ENCODE measurements at places on chromosomes 6 and 20.

DNA sequence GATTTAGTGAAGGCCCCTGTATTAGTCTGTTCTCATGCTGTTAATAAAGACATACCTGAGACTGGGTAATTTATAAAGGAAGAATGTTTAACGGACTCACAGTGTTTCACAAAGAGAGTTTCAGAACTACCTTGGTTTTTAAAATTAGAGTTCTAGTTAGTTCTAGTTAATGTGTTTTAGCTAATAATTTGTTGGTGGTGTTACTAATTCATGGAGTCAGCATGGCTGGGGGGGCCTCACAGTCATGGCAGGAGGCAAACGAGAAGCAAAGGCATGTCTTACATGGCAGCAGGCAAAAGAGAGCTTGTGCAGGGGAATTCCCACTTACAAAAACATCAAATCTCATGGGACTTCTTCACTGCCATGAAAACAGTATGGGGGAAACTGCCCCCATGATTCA, 12.0 kb upstream of the SLC17A3 start:
- no peak for DNase-seq

GRCh38 chr20:709423-709822, 33.8 kb upstream of the SCRT2 start:
- no peak for DNase-seq

GRCh38 chr6:156256161-156256560, 521.0 kb upstream of the ARID1B start:
- DNase-seq, result no peak

GRCh38 chr20:35018590-35019371, 63.1 kb downstream of the MYH7B start:
- no peak for DNase-seq

DNA sequence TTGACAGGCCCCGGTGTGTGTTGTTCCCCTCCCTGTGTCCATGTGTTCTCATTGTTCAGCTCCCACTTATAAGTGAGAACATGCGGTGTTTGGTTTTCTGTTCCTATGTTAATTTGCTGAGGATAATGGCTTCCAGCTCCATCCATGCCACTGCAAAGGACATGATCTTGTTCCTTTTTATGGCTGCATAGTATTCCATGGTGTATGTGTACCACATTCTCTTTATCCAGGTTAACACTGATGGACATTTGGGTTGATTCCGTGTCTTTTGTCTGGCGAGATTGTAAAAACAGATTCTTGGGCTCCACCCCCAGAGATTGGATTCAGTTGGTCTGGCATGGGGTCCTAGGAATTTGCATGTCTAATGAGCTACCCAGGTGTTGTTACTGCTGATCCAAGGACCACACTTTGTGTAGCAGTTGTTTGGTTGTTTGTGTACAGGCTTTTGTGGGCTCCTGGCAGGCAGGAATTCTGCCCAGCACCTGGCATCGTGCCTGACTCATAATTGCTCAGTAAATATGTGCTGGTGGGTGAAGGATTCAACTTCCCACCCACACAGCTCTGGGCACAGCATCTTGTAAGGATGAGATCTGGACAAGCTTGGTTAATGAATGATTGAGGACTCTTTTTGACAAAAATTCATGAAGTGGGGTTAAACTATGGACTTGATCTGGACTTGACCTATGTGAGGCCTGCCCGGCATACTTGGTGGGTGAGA, 5.2 kb downstream of the TOX2 start:
- DNase-seq, result no peak

- no peak for DNase-seq
These were observed 69.5 kb downstream of the TTLL2 start for GRCh38 chr6:167394339-167394738.

DNA sequence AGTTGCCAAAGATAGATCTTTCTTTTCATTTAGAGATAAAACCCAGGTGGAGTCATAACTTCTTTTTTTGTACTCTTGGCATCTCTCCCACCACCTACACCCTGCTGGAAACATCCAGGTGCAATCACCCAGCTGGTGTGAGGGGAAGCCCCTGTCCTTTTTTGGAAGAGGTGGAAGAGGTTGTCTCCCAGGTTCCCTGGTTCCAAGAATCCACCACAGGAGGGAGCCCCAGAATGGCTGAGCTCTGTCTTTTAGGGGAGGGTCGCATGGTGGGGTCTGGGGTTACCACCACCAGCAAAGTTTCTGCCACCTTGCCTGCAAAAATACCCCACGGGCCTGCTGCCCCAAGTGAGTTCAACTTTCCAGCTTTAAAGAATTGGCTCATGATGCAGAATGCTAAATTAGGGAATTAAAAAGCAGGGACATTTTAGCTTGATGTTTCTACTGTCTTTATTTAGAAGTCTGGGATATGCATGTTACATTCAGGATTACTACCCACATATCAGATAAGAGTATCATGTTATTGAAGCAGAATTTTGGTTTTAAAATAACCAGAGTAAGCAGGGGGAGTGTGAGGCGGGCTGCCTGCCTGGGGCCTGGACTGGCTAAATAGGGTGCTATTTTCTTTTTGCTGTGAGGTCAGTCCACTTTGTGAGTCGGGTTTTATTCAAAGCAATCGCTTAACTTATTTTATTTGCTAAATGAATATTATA, 11.0 kb downstream of the SMOC2 start:
- DNase-seq, result no peak

DNA sequence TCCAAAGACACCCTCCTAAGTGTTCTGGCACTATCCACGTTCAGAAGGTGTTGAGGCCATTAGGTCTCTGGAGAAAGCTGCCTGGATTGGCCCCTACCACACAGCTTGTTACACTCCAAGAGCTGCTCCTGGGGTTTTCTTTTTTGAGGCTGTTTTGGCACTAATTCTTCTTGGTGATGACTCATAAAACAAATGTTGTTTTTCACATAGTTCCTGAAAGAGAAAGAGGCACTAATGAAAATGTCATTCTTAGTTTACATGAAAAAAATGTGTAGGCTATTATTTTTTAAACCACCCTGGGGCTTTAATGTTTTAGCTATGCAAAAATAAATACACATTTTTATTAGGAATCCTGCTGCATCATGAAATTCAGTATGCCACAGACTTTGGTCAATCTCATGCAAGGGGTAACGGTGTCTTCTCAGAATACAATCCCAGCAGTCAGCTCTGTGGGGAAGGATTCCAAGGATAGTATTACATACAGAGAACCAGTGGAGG, 38.1 kb downstream of the TBPL1 start:
- peak; percentile 80 for DNase-seq

DNA sequence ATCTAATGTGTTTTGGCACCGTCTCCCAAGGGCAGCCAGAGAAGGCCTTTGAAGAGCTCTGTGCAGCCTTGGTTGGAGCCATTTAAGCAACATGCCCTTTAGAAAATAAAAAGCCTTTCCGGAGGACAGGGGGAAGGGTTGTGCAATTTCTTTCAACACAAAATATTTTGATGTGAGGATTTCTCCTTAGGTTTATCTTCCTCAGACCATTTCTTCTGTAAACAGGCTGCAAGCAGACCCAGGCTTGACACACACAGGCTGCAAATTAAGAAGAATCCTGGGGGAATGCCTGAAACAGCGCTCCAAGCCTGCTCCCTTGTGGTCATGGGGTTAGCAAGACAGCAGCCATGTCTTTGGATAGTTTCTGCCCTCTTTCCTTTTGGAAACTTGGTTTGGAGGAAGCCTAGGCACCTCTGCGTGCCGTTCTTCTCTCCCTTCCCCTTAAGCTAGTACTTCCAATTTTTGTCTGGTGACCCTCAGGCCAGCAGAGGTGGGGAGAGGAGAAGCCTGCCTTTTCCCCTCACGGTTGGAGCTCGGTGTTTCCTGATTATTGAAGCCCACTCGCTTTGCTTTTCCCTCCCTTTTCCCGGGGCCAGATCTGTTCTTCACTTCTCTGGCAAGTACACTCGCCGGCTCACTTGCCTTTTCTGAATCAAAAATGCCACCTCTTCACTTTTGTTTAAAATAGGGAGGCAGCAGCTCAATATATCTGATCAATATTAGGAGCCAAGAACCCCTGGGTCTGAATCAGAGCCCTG, 39.6 kb upstream of the NOX3 start:
- peak; percentile 90 for DNase-seq

- no peak for DNase-seq
These were observed 188.3 kb upstream of the FERMT1 start for GRCh38 chr20:6311097-6311496.

DNA sequence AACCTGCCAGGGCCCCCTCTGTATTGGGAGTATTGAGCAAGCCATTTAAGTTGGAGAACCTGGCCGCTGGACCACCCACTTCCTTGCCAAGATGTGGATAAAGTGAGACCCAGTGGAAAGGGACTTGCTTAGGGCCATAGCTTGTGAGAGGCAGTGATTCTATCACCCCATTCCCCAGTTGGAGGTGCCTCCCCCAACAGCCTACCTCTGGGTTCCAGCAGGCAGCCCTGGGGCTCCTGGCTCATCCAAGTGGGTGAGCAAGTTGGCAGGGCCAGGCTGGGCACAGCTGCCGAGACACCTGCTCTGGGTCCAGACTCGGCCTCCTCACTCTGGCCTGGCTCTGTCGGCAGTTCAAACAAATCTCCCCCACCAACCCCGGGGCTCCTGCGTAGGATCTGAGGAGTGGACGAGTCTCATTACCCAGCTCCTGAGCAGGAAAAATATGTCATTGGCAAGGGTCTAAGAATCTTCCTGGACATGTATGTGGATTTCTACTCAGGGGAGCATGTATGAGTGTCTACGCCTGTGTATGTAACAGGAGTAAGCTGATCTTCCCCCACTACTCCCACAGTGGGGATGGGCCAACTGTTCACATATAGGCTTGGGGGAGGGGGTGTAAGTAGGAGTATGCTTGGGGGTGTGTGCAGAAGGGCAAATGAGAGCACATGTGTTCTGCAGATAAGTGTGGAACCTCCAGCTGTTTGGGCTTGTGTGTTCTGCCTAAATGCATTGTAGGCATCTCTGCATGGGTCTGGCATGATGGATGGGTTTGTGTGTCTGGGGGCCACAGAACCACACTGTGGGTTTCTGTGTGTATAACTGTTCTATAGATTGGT, 1.9 kb downstream of the ID1 start:
- no peak for DNase-seq
